ENCODE measurements at places on chromosomes 4 and X.

GRCh38 chrX:119072744-119073143 is at the start of gene CT47C1:
Gene CT47C1 (plus strand): TSS chrX:119072993. CDS start chrX:119073226, 233 bp downstream.
- DNase-seq = no peak

- no peak for DNase-seq
These were observed 204.0 kb upstream of the PUDP start for GRCh38 chrX:7351926-7352325.

DNA sequence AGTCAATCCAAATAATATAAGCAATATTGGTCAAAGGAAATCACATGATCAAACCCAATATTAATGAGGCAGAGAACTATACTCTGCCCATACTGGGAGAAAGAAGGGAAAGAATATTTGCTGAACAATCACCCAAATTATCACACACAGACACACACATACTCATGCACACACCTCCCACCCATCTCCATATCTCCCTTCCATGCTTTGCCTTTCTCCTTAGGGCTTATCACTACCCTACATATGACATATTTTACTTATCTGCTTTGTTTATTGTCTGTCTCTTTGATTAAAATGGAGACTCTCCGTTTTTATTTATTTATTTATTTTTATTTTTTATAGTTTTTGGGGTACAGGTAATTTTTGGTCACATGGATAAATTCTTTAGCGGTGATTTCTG is 112.9 kb upstream of the NHS start:
- no peak for DNase-seq

- no peak for DNase-seq
These were observed 3.7 kb upstream of the BCOR start for GRCh38 chrX:40101430-40101802.

GRCh38 chr4:8893227-8893623 is 21.6 kb upstream of the HMX1 start:
- DNase-seq = no peak

DNA sequence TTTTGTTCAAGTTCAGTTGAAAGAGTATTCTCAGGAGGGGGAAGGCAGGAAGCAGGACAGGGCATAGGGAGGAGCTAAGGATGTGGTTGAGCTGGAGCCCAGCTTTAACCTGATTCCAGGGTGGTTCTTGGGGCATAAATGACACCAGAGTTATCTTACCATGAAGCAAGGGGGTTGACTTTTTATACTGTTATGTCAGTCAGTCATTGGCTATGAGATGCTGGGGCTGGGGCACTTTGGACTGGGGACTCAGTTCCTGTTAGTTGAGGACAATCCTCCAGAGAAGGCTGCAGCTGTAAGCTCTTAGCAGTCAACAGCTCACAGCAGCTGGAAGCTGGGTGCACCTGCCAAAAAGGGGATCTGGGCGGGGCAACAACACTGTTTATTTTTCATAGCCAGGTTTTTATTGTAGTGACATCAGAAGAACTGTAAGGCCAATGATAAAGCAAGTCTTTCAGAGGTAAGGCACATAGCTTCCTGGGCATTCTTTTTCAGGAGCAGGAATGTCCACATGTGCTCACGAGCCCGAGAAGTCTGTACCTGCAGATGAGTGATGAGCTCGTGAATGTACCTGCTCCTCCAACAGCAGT is 78.5 kb downstream of the MID1IP1 start:
- DNase-seq = no peak

- DNase-seq = no peak
These were observed 33.0 kb downstream of the FREM3 start for GRCh38 chr4:143667461-143667860.

DNA sequence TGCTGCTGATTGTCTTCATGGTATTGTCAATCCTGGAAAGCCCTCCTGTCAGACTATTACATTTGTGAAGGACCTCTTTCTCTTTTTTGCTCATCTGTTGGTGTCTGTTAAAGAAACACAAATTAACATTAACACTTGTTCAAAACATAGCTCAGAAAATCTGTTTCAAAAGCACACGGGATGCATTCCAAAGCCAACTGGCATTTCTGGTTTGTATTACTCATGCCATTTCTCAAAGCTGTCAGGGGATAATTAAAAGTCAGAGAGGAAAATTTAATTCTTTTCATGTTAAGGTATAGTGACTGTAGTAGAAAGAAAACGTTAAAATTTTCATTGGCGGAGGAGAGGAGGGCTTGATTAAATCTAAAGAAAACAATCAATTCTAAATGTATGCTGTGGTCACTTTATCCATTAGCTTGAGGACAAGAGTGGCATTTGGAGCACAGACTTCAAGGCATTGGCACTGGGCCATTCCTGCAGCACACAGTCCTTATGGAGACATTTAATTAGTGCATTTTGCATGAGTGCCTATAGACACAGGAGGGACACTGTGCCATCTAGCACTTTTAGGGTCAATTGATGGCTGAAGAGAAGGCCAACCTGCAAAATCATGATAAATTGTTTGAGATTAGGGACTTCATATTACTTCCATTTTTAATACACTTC is 21.2 kb upstream of the GLRA2 start:
- DNase-seq = no peak

DNA sequence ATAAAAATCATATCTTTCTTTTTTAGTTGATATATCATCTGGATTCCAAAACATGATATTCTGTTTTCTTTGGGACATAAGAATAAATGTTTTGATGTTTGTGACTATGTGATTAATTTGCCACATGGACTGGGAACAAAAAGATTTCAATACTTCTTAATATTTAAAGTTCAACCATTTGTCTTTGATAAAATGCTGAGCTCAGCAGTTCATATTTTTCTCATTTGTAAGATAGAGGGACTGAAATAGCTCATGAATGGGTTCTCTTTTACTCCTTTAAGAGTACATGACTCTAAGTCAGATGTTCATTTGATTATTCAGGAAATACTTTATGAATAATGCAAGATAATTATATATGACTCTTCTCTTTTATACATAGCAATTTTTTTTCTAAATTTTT is 205.9 kb upstream of the FAM47A start:
- DNase-seq = no peak

DNA sequence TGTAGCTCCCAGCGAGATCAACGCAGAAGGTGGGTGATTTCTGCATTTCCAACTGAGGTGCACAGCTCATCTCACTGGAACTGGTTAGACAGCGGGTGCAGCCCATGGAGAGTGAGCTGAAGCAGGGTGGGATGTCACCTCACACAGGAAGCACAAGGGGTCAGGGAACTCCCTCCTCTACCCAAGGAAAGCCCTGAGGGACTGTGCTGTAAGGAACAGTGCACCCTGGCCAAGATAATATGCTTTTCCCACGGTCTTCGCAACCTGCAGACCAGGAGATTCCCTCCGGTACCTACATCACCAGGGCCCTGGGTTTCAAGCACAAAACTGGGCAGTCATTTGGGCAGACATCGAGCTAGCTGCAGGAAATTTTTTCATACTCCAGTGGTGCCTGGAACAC is 216.4 kb upstream of the TET2 start:
- no peak for DNase-seq

GRCh38 chr4:159352609-159353008 is 249.7 kb downstream of the RAPGEF2 start:
- no peak for DNase-seq

DNA sequence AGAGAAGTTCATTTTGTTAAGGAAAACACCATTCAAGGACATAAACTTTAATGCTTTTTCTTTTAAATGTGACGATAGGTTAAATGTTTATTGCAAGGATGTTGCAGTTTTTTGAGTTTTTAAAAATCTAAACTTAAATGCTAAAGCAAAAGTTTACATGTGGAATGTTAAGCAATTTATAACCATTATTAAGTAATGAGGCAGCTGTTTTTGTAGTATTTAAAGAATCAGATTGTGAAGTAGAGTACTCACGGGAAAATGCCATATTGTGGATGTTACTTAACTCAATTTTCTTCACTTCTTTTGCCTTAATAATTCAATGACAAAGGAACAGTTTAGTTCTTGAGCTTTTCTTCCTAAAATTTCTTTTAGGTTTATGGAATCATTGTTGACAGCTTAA is 43.5 kb downstream of the UBE2K start:
- no peak for DNase-seq

DNA sequence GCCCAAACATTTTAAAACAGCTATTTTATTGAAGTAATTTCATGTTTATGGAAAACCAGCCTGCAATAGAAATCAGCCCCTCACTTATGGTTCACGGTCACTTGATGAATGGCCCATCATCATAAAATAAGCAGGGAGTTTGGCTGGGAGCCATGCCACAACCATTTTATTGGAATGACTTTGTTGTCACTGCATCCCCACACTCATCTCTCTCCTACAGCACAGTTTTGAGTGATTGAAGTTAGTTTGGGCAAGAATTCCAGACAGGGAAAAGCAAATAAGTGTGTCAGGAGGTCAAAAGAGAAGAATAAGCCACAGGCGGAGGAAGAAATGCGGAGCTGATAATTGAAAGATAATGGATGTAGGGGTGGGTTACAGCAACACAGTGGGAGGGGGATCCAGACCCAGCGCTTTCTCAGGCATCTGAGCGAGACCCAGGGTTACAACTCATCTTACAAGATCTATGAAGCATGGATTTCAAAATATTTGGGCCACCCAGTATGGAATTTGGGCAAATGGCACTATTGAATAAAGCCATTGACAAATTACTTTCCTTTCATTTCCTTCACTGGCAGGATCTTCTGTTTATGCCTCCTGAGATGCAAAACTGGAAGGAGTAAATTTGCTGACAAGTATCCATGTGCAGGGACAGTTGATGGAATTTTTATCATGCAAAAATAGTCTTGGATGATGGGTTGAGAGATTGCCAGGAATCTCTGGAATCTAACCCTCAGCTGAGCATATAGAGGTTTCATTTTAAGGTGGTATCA is 100.8 kb downstream of the SHROOM3 start:
- DNase-seq = no peak

- DNase-seq = no peak
These were observed 92.5 kb downstream of the PARM1 start for GRCh38 chr4:75025431-75025830.

DNA sequence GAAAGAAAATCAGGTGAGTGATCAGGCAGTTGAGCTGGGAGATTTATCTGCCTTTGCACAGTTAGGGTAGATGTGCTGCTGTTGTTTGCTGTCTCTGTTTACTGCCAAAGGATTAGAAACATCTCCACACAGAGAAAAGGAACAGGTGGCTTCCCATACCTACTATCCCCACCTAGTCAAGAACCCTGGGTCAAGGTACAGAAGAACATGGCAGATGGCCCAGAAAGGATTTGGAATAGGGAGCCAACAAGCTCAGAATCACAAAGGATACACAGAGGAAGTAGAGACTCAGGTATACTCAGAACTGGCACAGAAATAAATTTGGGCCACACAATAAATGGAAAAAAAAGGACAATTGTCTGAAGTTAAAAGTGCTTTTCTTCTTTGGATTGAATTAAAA is 64.3 kb downstream of the TIGD2 start:
- DNase-seq = no peak

- DNase-seq = no peak
These were observed 50.1 kb downstream of the SRPX start for GRCh38 chrX:38170556-38170955.

DNA sequence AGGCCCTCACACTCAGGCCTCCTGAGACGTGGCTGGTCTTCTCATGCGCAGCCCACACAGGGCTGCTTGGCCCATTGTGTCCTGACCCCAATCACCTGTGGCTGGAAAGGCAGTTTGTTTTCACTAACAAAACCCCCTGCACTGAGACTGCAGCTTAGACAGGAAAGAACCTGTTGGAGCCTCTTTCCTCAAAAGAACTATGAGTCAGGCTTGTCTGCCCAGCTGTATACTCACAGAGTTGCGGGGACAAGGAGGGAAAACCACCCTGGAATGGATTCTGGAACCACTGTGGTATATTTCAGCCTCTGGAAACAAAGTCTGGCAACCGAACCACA is 5.2 kb upstream of the TMEM156 start:
- no peak for DNase-seq

DNA sequence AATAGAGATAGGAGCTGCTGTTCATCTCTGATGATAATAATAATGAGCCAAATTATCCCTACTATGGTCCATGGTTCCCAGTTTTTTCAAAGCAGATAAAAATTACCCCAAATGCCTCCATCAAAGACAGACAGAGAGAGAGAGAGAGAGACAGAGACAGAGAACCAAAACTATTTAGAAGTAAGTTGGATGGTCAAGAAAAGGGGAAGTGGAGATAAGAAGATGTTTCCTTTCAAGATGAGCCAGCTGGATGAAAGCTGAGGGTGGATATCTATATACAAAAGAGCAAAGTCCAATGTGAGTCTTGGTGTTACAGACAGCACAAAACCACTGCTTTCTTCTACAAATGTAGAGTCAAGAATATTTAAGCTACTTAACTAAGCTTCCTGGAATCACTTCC is 173.9 kb downstream of the GRIA3 start:
- no peak for DNase-seq

DNA sequence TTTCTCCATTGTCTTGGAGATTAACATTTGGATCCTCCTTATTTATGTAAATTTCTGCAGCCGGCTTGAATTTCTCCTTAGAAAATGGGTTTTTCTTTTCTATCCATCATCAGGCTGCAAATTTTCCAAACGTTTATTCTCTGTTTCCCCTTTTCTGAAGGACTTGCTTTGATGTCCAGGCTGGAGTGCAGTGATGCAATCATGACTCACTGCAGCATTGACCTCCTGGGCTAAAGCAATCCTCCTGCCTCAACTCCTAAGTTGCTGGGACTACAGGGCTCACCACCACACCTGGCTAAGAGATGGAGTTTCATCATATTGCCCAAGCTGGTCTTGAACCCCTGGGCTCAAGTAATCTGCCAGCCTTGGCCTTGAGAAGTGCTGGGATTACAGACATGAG is 144.0 kb upstream of the ZXDB start:
- DNase-seq = no peak

- DNase-seq = no peak
These were observed 139.6 kb downstream of the IQCM start for GRCh38 chr4:149676076-149676475.

Measured in T-helper 22 cell (primary cell).